ENCODE measurements at places on chromosomes 12 and 14.
A peak's percentile ranks its signal among the peaks of the same experiment; 100 is the strongest.

- peak; percentile 72 for DNase-seq
These were observed 266.4 kb downstream of the NAV3 start for GRCh38 chr12:78096909-78097597.

DNA sequence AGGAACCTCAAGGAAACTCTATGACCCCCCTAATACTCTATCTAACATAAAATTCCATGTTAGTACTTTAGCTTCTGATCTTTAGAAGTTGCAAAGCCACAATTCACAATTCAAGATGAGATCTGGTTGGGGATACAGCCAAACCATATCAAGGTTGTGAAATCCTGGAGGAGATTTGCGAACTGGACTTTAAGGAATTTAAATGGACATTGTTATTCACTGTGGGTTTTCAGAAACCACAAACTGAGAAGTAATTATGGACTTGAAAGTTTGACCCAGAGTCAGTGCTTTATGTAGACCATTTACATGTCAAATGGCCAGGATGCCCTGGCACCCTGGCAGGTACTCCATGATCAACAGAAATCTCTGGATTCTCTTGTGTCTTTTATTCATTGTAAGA lies 14.2 kb upstream of the CDKL1 start:
- DNase-seq, result peak; percentile 80

DNA sequence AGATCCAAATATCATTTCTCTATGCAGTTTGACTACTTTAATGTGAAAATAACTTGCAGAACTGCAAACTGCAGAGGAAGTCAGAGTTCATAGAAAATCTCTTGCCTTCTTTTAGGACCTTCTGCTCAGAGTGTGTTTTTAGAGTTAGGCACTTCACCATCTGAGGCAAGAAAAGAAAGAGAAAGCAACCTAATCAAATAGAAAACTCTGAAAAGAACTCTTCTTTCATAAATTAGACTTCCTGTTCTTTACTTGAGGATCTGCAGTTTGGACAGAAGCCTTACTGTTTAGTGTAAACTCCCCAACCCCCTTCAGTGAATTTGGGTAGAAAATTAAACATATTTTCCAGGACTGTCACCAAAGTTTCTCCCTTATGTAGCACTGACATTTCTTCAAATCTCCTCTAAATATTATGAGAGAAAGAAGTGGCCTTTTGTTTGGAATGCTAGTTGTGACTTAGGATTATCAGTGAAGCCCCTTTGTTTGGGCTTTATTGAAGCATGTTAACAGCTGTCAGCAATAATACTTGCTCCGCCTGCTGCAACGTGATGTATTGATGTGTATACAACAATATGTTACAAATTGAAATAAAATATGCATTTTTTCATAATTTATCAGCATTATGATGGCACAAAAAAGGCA lies 99.5 kb downstream of the PDZRN4 start:
- no peak for DNase-seq

DNA sequence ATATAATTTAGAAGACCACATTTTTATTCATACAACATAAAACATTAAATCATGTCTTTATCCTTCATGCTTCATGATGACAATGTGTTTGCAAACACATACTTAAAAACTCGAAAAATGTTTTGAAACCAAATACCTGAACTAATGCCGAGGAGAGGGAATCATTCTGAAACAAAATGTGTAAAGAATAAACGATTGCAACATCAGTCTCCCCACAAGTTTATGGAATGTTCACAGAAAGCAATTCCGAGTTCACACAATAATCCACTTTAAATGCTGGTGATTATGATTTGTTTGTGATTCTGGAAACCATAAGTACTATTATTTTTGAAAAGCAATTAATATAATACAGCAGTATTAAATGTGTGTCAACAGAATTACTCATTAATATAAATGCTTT lies 84.5 kb upstream of the PDZRN4 start:
- DNase-seq, result peak; percentile 46

DNA sequence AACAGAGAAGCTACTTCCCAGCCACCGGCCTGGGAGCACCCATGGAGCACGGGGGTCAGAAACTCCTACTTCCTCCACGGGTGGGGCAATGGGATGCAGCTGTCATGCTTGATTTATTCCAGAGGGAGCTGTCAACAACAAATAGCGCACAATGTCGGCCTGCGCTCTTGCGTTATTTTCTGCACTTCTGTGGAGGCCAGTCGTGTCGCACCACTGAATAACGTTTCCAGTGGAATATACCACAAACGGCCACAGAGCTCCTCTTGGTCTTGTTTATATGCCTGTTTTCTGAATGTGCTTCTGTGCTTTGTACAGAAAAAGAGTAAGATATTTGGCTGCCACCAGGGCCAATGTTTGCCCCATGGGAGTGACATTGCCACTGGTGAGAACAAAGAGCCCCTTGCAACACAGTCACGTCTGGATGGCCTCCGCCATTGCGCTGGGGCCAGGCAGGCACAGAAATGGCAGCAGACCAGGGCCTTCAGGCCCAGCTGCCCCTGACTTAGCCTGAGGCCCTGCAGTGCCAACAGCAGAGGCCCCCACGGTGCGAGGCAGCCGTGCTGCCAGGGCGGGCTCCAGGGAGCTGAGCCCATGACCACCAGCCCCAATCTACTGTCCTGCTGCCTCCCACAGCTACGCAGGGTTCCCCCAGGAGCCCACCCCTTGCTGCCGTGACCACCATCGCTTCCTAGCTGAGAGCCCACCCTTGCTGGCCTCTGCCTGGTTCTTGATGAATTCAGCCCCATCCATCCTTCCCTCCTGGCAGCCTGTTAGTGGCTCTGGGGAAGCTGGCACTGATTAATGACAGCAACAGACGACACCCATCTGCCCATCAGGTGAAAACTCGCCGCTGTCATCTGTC lies 28.9 kb upstream of the TMEM179 start:
- DNase-seq, result no peak

- DNase-seq, result no peak
These were observed 769 bp upstream of the VTI1B start for GRCh38 chr14:67675219-67675582.

- no peak for DNase-seq
These were observed 122.4 kb upstream of the AMIGO2 start for GRCh38 chr12:47202176-47202575.

GRCh38 chr12:3305904-3306619 lies 184.9 kb upstream of the PRMT8 start:
- no peak for DNase-seq

DNA sequence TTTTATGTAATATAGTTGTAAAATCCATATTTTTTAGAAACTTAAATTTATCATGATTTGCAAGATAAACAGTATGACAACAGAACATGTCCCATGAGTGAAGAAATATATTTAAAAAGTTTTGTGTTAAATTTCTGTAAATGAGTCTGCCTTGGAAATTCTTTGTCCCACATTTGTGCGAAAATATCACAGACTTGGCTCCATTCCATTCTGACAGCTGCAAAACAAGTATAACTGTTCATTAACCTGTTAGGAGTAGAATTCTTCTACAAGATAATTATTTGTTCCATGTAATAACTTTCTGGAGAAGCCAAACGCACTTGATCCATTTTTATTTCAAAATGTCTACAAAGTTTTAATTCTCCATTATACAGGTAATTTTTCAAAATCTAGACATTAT lies 37.9 kb downstream of the MDM1 start:
- DNase-seq, result no peak

DNA sequence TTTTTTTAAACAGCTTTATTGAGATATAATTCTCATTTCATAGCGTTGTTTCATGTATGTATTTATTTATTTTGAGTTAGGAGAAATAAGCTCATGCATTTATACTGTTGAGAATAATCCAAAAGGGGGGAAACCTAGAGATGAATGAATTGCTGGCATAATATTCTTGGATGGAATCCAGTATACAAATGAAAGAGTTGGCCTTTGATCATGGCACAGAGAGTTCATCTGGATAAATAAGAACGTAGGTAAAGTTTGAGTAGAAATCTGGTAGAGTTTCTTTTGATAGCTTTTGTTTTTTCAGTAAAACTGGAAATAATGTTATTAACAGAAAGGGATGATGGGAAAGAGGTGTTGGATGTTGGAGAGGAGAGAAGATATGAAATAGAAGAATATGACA lies 166.2 kb downstream of the LRRK2 start:
- DNase-seq, result no peak

DNA sequence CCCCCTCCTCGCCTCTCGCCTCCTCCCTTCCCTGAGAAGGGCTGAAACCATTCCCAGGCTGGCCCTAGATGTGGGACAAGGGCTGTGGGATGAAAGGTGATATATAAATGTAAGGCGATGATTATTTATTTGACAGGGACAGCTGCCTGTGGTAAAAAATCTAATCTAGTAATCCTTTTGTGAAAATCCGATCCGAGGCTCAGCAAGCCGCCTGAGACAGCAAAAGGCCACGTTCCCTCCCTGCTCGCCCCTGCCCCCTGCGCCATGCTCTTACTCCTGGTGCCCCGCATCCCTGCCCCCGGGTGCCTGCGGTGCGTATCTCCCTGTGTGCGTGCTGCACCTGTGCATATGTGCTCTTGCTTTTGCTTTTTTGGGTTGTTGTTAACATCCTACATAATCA lies 65.2 kb downstream of the TSPAN9 start:
- DNase-seq, result no peak

GRCh38 chr12:104494137-104494792 lies 37.5 kb downstream of the CHST11 start:
- peak; percentile 87 for DNase-seq

GRCh38 chr14:101369916-101370592 lies 191.2 kb upstream of the DIO3 start:
- no peak for DNase-seq

DNA sequence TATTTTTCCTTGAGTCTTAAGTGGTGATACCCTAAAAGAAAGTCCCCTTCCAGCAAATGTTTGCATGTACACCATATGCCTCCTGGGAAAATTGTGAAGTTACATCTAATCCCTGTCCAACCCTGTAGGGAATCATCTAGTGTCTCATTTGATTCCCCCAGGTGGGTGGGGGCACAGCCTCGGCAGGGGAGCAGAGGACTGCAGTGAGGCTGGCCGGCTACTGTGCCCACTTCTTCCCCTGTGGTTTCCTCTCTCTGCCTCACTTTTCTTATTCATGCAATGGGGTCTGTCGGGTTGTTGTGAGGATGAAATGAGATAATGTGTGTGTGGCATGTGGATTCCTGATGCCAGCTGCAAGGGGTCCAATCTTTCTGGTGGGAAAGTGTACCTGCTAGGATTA lies 6.0 kb downstream of the PAPLN start:
- no peak for DNase-seq

DNA sequence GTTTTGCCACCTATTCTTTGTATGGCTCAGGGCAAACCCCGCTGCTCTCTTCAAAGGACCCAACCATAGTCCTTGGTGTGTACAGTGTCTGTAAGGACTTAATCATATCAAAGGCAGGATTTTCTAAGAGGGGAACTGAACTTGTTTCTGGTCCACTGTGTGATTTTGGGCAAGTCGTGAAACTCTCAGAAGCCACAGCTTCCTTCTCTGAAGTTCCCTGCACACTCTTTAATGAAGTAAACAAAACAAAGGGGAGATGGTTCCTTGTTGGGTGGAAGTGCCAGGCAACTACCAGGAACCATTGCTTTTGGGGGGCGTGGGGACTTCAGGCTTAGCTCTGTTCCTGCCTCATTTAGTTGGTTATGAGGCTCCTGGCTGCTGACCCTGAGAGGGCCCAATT lies 152.4 kb downstream of the VRK1 start:
- no peak for DNase-seq

Measured in fibroblast of mammary gland (primary cell).